ENCODE measurements at places on chromosomes 13 and 19. TPM values are rescaled to one million over a fixed set of nuclear protein-coding genes. Genes with fewer than 3 reads are reported as not detected.

DNA sequence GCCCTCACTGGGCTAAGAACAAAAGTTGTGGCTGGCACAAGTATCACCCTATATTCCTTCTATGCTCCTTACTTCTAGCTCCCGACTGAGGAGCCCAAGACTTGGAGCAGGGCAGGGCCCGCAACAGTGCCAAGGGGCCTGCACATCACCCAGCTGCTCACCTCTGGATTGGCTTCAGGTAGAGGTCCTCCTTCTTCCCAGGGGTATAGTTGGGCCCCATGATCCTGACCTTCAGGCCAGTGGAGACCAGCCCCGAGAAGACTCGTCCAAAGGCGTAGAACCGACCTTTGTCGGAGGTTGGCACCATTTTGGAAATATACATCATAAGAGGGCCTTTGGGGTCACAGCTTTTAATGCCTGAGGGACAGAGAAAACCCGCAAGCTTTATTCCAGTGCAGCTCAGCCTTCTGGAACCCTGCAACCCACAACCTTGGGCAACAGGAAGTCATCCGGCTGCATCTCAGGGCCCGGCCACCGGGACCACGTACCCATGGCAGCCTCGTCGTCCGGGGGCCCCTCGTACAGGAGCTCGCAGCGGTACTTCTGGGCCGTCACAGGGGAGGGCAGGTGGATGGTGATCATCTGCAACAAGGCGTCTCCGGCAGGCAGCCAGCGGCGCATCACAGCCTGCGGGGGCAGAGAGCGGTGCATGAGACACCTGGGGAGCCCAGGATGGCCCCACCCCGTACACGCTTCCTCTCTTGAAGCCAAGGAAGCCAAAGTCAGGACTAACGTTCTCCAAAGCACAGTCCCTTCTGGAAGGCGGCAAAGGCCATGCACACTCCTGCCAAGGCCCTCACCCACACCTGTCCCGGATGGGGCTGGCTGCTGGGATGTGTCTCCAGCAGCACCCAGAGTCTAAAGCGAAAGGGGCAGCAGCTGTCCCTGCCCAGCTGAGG lies 4.7 kb downstream of the EEF2 start:
- DNase-seq, result no peak

DNA sequence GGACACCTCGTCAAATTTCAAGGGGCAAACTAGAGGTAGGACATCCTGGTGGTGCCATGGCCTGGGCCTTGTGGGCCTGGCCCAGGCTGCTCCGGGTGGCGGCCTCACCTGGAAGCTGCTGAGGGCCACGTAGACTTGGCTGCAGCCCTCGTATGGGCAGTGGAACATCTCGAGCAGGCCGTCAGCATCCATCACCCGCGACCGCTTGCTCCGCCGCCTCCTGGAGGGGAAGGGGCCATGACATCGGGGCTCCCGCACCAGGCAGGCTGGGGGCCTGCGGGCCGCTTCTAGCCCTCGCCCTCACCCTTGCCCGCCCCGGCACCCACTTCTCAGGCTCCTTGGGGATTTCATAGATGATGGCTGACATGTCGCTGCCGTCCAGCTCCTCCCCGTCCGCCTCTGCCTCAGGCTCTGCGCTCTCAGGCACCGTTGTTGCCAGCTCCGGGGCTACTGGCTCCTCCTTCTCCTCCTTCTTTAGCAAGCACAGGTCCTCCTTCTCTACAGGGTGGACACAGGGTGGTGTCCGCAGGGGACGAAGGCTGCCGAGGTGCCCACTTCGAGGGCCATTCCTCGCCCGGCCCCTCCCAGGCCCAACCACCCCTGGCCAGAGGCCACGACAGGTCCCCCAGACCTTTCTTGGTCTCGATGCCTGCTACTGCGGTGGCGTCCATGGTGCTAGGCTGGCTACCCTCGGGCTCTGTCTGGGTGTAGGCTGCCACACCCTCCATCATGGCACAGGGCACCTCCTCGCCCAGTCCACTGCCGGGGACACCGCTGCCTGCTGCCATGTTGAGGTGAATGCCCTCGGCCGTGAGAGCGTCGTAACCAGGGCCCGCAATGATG lies 6.0 kb upstream of the ELAVL3 start:
- no peak for DNase-seq

GRCh38 chr13:77583581-77583980 lies 48.1 kb downstream of the SCEL start:
- no peak for DNase-seq

GRCh38 chr13:101486708-101487437 lies 34.4 kb downstream of the ITGBL1 start:
- no peak for DNase-seq

Gene DACH1
- total RNA-seq, result not detected
